T-helper 22 cell (primary cell): ENCODE measurements at places on chromosomes 4 and X.

- no peak for DNase-seq
Measured at GRCh38 chrX:11066812-11067211, 44.3 kb upstream of the HCCS start.

DNA sequence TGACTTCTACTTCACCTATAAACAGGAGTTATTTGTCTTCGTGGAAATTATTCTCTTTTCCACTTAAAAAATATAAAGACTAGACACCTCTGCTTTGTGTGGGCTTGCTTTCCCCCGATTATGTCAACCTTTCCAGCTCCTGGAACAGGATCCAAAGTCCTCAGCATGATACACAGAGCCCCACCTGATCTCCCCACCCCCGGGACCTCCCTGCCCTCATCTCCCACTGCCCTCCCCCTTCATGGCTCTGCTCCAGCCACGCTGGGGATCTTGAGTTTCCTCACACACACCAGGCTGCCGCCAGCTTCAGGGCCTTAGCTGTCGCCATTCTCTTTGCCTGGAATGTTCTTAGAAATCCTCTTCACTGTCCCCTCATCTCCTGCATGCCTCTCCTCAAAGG lies 55.3 kb downstream of the MBNL3 start:
- DNase-seq: no peak

GRCh38 chr4:152185786-152186550 lies 349.9 kb downstream of the FBXW7 start:
- no peak for DNase-seq

DNA sequence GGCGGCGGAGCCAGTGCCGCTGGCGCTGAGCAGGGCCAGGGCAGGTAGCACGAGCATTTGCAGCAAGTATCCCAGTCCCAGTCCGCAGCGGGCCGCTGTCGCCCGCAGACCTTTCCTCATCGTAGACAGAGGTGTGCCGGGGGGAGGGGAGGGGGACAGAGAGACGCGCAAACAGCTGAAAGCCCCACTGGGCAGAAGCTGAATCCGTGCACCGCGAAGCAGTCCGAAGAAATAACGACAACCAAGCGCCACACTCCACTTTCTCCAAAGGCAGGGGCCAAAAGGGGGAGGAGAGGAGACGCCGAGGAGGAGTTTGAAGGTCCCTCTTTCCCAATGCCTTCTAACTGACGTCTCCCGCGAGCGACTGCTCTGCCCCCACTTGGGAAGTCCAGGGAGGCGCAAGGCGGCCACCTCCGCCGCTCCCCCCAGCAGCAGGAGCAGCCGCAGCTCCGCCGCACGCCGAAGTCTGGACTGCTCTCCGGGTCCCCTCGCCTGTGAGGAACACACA lies at the start of gene UNC5C:
Gene UNC5C, minus strand, starts transcription at position 236 of the 508 bp plus-strand sequence.
- DNase-seq: no peak

- DNase-seq: no peak
Measured at GRCh38 chrX:129686422-129686948, 31.7 kb upstream of the APLN start.

- DNase-seq: no peak
Measured at GRCh38 chrX:110125446-110126162, 122.7 kb downstream of the TMEM164 start.

GRCh38 chrX:790041-790506 lies 159.5 kb downstream of the SHOX start:
- no peak for DNase-seq

DNA sequence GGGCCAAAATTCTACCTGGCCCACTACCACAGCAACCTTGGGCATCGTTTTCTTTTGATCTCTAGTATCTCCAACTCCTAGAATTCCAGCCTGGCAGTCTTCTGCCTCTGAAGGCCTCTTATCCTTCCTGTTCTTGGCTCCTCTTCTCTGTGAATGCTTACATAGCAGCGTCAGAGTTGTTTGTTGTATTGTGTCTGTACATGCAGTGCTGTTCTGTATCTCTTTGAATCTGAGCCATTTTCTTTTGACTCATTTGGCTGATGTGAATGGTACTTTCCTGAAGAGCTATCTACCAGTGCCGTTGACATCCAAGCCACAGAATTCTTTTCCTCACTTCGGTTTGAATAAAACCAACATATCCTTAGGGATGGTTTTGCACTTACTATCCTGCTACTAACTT lies 79.2 kb downstream of the TMEM164 start:
- DNase-seq: no peak

GRCh38 chr4:112063260-112063659 lies 82.0 kb upstream of the FAM241A start:
- no peak for DNase-seq

DNA sequence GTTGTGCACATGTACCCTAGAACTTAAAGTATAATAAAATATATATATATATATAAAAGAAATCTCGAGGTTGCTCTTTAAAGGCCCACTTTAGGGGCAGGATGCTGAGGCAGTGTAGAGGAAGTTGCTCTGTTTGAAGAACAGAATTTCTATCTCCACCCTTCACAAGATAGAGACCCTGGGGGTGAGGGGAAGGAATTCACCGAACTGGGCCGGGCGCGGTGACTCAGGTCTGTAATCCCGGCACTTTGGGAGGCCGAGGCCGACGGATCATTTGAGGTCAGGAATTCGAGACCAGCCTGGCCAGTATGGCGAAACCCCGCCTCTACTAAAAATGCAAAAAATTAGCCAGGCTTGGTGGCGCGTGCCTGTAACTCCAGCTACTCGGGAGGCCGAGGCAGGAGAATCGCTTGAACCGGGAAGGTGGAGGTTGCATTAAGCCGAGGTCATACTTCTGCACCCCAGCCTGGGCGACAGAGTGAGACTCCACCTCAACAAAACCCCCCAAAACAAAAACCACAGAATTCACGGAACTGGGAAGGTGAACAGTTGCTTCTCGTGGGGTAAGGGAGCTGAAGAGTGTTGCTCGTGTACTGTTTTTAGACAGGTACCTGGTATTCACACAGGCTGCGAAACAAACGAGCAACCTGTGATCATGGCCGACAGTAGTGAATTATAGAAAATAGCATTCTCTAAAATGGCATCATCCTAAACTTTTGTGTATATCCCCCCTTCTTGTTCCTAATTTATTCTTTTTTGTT lies 6.2 kb downstream of the PLAC8 start:
- no peak for DNase-seq

GRCh38 chrX:136773648-136774047 lies 7.1 kb downstream of the ARHGEF6 start:
- DNase-seq: no peak

DNA sequence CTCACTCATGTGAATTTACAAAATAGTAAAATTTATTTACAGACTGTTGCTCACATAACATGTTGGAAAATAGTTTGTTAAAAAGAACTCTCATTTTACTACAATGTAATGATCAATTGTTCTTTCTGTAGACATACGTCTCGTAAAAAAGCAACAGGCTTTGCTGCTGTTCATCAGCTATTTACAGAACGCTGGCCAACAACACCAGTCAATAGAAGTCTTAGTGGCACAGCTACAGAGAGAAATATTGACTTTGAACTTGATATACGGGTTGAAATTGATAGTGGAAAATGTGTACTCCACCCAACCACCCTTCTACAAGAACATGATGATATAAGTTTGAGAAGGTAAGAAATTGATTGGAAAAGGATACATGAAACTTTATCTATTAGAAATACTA lies 47.6 kb upstream of the ADAD1 start:
- no peak for DNase-seq

- DNase-seq: no peak
Measured at GRCh38 chr4:42547805-42548204, 109.1 kb downstream of the ATP8A1 start.

GRCh38 chrX:109886122-109886761 lies 116.7 kb upstream of the TMEM164 start:
- no peak for DNase-seq

DNA sequence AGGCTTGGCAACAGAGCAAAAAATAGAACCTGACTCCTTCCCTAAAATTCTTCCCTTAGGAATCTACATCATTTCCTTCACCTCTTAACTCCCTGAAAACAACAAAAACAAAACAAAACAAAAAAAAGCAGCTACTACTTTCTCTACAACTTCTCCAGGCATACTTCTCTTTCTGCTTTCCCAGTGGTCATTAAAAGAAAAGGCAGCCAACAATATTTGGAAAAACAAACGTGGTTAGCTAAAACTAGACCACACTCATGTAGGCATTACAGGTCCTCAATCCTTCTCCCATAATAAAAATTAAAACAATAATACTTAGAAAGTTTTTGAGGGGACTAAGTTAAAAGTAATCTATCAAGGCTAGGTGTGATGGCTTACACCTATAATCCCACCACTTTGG lies 29.0 kb upstream of the SMIM14 start:
- DNase-seq: no peak

GRCh38 chrX:2237976-2238375 lies 262.8 kb downstream of the DHRSX start:
- no peak for DNase-seq

- DNase-seq: no peak
Measured at GRCh38 chr4:103787057-103787456, 67.3 kb upstream of the TACR3 start.

GRCh38 chr4:107065201-107065600 lies 29.1 kb upstream of the DKK2 start:
- no peak for DNase-seq

- no peak for DNase-seq
Measured at GRCh38 chrX:100994352-100995281, 25.1 kb downstream of the ARL13A start.

DNA sequence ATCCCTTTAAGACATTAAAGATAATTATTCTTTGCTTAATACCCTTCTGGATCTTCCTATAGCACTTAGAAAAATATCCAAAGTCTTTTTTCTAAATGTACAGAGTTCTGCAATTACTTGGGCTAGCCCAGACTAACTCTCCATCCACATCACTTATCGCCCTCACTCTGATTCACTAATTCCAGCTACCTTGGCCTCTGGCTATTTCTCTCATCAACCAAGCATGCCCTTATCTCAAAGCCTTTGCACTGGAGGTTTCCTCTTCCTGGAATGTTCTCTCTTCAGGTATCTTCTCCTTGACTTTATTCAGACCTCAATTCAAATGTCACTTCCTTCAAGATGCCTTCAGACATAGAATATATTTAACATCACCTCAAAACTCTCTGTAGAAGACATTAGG lies 345.1 kb upstream of the SMIM31 start:
- no peak for DNase-seq

- DNase-seq: no peak
Measured at GRCh38 chr4:146333187-146333894, 119.0 kb downstream of the REELD1 start.

DNA sequence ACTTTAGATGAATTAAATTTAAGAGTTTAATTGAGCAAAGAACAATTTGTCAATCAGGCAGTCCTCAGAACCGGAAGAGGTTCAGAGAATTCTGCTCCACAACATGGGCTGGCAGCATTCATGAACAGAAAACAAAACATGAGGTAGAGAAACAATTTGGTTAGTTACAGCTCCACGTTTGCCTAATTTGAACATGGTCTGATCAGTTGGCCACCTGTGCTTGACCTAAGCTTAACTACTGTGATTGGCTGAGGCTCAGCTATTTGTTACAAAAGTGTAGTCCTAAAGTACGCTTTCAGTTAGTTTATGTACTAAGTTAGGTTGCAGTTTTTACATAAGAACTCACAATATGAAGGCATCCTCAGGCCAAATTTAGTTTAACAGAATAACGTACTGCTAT lies 258.6 kb downstream of the ADAM29 start:
- no peak for DNase-seq

DNA sequence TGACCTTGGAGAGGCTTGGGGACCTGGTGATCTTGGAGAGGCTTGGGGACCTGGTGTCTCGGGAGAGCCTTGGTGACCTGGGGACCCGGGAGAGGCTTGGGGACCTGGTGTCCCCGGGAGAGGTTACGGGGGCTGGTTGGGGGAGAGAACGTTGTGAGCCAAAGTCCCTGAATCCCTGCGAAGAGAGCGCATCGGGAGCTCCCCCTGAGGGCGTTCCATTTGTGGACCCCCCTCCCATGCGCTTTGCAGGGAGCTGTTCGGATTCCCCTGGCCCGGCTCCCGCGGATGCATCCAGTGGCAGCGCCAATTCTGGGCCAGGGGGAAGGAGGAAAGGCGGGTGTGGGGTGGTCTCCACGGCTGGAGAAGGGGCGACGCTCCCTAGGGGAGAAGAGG lies 13.3 kb downstream of the SHOX start:
- no peak for DNase-seq

DNA sequence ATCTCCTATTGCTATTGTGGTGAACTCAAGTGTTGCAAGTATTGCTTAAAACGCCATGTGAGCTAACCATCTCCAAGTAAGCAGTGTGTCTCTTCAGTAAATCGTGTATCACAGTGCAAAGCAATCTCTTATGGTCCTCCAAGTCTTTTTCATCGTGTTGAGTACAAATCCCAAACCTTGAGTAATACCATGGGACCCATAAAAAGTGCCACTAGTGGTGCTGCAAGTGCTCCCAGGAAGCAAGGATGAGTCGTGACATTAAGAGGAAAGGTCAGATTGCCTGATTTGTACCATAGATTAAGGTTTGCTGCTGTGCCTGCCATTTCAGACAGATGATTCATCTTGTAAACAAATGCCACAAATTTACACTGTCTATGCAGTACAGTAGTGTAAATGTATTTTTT lies 66.9 kb upstream of the BMPR1B start:
- no peak for DNase-seq

DNA sequence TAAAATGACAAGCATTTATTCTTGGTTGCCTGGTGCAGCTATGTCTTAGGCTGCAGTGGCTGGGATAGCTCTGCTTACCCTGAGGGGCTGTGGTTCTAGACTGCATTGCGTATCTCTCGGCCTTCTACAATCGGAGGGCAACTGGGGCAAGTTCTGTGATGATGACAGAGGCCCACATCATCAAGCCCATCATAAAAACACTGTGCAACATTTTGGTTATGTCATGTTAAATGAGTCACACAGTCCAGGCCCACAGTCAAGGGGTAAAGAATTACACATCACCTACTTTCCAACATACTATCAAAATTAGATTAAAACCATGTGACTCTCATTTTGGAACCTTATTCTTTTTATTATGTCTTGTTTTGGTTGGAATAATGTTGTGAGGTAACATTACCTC lies 120.2 kb upstream of the GUCY1A1 start:
- no peak for DNase-seq

DNA sequence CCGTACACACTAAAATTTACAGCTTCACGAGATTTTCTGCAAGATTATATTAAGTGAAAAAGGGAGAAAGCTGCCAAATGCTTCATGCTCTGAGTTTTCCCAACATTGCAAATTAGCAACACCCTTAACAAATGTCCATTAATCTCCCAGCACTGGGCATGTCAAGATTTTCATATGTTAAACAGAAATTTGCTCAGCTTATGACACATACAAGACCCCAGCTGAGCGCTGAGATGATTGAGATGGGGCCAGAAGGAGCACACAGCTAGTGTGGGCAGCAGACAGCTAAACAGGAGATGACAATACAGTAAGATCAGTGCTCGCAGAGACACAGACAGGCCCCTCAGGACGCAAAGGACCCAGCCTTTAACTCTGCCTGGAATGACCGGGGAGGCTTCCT lies 208.8 kb downstream of the STK32B start:
- DNase-seq: no peak

DNA sequence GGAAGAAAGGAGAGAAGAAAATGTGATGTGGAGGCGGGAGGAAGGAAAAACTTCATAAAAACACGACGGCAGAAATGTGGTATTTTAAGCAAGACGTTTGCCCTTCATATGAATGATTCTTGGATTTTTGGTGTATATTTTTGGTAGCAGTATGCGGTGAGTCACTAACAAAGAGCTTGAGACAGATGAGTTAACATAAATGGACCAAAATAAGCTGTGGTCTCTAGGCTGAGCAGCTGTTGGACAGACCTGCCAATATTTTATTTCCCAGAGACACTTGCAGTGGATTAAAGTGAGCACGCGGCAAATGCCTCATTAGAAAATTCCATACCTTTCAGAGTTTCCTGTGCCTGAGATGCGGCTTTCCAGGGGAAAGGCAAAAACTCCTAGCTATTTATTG lies 43.1 kb upstream of the RPS6KA3 start:
- no peak for DNase-seq

- DNase-seq: no peak
Measured at GRCh38 chrX:68372665-68373064, 60.6 kb downstream of the OPHN1 start.
